Activated CD4-positive, alpha-beta T cell treated with anti-CD3 and anti-CD28 coated beads, Interleukin-2, amount 50 U/mL, for 4 hours (primary cell): ENCODE measurements at places on chromosomes 11 and 22.

DNA sequence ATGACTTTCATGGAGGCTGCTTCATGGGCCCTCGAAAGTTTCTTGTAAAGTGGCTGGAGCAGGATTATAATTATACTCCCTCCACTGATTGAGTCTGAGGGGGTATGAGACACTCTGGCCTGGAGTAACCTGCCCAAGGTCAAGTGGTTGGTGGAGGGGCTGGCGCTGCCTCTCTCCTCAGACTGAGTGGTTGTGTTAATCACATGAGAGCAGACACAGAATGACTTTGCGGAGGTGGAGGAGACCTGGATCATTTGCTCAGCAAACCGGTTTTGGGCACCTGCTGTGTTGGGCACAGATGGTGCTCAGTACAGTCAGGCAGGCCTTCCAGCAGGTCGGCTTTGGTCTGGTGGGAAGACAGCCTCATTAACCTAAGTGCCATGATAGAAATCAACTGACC lies 11.8 kb downstream of the BCR start:
- DNase-seq, result no peak

DNA sequence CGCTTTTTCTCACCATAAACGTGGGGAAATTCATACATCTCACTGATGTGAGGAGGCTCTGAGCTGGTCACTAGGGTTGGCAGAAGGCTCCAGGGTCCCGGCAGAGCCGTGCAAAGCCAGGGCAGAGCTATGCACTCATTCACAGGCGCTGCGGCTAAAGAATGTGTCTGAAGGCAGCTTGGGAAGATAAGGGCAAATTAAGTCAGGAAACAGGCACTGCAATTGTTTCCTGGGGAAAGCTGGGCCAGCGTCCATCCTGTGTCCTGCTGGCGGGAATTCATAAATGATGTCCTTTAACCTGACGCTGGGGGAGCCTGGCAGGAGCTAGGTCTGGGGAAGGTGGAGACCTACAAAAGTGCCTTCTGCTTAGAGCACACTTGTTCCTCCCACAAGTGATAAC lies 27.6 kb downstream of the PKNOX2 start:
- no peak for DNase-seq

DNA sequence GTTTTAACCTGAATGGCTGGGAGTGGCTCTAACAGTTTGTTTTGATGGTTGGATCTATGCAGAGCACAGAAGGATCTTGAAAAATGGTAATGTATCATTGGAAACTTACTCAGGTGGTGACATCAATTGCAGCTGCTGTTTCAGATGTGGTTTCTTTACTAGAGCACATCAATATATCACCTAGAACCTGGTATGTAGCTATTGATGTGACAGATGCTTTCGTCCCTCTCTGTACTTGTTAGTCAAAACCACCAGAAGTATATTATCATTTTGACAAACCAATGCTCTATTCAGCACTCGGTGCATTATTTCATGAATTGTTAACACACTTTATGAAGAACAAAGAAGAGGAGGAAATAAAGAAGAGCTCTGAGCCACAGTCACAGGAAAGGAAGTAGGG lies 26.6 kb upstream of the SCN3B start:
- no peak for DNase-seq

GRCh38 chr11:96238563-96239135 lies 104.3 kb downstream of the MAML2 start:
- DNase-seq, result no peak

- no peak for DNase-seq
Observed at GRCh38 chr22:17260298-17260697, 41.1 kb upstream of the ADA2 start.

DNA sequence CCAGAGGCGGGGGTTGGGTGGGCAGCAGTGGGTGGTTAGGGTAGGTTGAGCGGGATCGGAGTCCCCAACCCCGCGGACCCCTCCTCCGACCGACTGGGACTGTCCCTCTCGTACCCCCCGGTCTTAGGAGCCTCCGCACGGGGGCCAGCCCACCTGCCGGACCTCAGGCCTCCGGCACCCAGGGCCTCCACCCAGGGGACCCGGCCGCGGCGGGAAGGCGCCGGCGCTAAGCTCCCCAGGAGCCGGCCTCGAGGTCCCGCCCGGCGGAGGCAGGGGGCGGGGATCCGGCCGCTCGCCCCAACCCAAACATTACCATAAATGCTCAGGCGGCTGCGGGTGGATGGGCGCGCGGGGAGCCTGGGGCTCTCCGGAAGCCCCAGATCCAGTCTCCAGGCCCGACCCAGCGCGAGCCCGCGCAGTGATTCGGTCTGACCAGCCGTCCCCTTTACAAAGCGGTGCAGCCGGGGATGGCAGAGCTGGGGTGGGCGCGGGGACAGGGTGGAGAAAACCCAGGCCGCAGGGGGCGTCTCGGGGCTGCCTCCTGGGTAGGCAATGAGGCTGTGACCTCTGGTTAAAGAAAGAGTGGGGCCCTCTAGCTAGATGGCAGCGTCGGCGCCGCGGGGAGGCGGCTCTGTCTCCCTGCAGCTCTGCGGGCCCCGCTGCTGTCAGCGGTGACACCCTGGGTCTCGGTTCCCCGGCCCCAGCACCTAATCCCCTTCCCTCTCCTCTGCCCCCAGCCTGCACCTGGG lies 4.0 kb upstream of the MCAM start:
- no peak for DNase-seq

GRCh38 chr11:46600194-46600960 lies 6.6 kb upstream of the AMBRA1 start:
- DNase-seq, result no peak

DNA sequence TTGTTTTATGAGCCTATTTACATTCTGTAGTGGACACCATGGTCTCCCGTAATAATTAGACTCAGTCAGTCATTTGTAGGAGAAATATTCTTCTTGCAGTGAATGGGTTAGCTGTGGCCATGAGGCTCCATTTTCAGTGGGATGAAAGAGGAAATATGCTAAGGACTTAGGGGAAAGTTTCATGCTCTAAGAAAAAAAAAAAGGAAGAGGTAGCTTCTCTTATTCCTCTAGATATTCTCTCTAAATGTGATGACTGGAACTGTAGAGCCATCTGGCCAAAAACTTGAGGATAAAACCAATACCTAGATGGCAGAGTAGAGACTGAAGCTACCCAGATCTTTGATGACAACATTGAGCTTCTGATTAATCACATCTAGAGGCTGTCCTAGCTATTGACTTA lies 75.8 kb upstream of the SESN3 start:
- no peak for DNase-seq

- no peak for DNase-seq
Observed at GRCh38 chr11:111403051-111403726, 24.1 kb upstream of the POU2AF1 start.

DNA sequence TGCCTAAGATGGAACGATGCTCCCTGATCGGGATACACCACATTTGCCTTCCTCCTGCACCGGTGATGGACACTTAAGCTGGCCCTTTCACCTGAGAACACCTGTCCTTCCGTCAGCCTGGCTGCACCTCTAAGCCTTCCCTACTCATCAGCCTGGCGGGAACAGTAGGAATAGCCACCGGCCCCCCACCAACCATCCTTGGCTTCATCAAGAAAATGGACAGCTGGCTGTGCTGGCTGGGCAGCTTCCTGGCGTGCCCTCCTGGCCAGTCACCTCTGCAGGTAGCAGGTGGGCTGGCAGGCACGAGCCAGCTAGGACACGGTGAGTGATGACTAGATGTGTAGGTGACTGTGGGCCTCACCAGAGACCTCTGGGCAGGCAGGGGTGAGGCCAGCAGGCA lies 142.8 kb downstream of the CTTN start:
- no peak for DNase-seq

GRCh38 chr22:27129266-27129665 lies 471.9 kb downstream of the MIAT start:
- DNase-seq, result no peak

- no peak for DNase-seq
Observed at GRCh38 chr11:100930185-100930778, 199.3 kb downstream of the PGR start.

GRCh38 chr22:36536717-36537116 lies 7.8 kb upstream of the EIF3D start:
- DNase-seq, result no peak

DNA sequence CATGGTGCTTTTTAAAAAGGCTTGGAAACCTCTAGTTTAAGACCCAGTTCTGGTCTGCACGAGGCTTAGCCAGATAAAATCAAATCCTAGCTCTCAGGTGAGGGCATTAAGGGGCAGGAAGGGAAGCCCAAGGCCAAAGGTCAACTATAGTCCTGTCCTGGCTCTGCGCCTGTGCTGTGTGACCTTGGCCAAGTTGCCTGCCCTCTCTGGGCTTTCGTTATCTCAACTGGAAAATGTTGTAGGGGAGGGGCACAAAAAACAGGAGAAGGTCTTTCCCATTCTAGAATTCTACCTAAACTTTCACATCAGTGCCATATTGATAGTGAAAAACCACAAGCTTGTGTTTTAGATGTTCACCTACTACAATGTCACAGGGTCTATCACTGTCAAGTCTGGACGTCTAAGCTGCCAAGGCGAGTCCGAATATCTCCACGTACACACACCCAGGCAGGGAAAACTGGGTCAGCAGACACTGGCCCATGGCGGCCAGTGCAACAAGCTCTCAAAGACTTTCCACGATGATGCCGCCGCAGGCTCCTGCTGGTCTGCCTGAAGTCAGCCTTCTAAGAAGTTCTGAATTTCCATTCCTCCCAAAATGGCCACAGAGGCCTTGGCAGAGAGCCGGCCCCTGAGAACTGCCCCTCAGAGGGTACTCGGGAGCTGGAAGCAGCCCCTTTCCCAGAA lies 18.0 kb downstream of the MN1 start:
- DNase-seq, result no peak

DNA sequence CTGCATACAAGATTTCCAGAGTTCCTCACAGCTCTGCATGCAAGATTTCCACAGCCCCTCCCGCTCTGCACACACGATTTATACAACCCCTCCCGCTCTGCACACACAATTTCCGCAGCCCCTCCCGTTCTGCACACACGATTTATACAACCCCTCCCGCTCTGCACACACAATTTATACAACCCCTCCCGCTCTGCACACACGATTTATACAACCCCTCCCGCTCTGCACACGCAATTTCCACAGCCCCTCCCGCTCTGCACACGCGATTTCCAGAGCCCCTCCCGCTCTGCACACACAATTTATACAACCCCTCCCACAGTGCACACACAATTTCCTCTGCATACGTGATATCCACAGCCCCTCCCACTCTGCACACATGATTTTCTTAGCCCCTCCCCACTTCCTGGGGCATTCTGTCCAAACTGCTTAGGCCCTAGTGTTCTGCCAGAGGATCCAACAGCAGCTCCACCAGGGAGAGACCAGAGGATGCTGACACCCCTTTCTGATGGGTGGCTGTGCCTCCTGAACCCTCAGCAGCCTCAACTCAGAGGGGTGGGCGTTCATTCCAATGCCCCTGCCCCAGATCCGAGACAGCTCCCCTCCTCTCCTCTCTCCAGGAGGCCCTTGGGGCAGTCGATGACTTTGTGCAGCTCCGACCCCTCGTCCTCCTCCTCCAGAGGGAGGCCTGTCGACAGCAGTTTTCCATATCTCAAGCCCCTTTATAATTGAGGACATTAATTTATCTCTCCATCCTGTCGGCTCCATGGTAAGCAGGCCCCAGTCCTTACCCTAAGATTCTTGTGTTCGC lies 671.7 kb downstream of the BRD1 start:
- DNase-seq, result no peak

GRCh38 chr11:74371269-74372052 lies 26.8 kb downstream of the PGM2L1 start:
- no peak for DNase-seq

DNA sequence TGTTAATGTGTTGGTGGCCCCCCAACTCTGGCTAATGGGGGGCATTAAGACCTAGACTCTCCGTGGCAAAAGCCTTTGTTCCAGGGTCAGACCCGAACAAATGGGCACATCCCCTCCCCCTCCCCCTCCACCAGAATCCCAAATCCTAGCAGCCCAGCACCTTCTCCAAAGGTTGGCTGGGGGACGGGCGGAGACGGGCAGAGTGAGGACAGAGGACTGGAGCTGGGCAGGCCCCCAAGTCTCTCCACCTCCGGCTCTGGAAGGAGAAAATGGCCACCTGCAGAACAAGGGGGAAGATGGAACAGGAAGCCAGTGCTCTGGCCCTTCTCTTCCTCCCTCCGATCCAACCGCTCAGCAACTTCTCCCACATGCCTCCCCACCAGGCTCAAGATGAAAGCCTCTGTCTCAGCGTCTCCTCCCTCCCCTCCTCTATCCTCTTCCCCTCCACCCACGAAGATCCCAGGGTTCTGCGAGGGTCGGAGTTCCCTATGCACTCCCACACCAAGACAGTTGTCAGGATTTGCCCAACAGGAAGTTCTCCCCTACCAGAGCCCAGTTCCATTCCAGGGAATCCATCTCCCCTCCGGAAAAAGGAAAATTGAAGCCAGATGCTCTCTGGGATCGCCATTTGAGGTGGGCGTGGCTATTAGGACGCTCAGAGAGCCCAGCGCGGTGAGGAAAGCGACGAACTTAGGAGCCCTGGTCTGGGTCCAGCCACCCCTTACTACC lies 20.1 kb downstream of the ADA2 start:
- no peak for DNase-seq

DNA sequence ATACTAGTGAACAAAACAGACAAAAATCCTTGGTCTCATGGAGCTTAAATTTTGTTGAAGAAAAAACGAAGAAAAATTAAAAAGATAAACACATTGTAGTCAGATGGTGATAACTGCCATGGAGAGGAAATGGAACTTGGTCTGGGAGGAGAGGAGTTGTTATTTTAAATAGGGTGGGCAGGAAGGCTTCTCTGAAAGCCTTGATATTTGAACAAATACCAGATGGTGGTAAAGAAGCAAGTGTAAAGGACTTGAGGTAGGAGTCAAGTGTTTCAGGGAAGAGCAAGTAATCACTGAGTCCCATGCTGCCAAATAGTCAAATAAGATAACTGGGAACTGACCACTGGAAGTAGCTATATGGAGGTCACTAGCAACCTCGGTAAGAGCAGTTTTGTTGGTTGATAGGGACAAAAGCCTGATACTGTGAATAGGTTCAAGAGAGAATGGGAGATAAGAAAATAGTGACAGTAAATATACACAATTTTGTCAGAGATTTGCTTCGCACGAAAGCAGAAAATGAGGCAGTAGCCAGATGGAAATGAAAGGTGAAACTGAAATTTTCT lies 55.1 kb downstream of the SESN3 start:
- no peak for DNase-seq

DNA sequence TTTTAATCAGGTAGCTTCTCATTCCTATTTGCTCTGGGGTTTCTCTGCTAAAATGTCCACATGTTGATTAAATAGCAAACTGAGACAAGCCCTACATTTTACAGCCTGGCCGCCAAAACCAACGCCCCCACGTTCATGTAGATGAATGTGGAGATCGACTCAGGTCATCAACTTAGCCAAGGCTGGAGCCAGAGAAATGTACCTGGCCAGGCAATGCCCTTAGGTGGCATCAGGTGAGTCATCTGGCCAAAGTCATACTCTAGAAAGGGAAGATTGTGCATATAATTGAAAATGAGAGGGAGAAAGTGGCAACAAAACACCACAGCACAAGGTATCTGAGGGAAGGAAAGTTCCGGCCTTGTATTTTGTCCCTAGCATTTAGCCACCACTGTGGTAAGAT lies 37.1 kb upstream of the CCDC89 start:
- no peak for DNase-seq

DNA sequence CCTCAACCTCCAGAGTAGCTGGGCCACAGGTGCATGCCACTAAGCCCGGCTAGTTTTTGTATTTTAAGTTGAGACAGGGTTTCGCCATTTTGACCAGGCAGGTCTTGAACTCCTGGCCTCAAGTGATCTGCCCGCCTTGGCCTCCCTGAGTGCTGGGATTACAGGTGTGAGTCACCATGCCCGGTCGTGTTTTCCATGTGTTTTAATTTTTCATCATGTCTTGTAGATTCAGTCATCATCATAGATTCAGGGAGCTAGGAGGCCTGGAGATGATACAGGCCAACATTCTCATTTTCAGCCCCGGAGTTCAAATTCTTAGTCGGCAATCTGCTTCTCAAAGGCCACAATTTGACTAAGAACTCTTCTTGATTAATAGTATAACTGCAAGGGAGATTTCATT lies 73.5 kb upstream of the GRAMD1B start:
- no peak for DNase-seq
